Activated naive CD4-positive, alpha-beta T cell (primary cell): ENCODE measurements at places on chromosomes 1 and 21.

- DNase-seq = no peak
Measured at GRCh38 chr1:218971156-218971555, 202.5 kb upstream of the LYPLAL1 start.

DNA sequence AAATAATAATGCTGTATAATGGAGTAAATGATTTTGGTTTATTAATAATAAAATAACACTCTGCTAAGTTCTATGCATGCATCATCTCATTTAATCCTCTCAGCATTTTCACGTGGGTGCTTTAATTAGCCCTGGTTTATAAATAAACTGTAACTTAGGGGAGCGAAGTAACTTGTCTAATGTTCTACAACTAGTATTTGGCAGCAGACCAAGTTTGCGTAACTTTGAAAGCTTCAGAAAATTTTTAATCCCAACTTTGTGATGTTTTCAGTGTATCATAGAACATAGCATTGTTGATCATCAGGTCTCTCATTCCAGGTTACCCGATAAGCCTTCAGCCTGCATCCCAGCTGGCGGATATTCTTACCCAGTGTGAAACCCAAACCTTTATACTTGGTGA lies 322.4 kb upstream of the SGIP1 start:
- no peak for DNase-seq

DNA sequence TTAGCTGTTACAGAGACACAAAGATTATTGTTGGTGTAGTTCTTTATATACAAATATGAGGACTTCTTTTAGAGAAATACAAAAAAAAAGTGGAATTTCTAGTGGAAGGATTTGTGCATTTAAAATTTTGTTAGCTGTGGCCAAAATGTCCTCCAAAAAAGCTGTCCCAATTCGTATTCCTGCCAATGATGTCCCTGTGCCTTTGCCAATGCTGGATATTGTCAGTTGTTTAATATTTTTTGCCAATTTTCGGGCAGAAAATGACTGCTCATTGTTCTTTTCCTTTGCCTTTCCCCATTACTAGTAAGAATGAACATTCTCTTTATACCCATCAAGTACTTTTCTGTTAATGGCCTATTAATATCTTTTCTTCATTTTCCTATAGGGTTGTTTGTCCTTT lies 110.0 kb upstream of the HOOK1 start:
- no peak for DNase-seq

- no peak for DNase-seq
Measured at GRCh38 chr1:210125143-210125542, 107.5 kb upstream of the SERTAD4 start.

DNA sequence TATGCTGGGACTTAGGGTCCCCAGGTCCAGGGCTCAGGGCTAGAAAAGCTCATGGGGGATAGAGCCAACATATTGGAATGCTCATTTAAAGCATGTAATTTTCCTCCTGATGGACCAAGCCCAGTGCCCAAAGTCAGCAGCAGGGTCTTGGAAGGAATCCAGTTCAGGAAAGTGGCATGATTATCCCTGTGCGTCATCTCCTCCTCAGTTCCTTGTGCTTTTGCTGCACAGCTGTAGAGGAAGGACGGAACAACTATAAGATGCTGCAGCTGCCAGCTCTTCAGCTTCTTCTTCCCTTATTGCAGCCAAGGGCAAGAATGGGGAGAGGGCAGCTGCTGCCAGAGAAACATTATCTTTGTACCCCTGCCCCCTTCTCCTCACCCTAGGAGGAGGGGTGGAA lies 58.4 kb downstream of the OVGP1 start:
- no peak for DNase-seq

DNA sequence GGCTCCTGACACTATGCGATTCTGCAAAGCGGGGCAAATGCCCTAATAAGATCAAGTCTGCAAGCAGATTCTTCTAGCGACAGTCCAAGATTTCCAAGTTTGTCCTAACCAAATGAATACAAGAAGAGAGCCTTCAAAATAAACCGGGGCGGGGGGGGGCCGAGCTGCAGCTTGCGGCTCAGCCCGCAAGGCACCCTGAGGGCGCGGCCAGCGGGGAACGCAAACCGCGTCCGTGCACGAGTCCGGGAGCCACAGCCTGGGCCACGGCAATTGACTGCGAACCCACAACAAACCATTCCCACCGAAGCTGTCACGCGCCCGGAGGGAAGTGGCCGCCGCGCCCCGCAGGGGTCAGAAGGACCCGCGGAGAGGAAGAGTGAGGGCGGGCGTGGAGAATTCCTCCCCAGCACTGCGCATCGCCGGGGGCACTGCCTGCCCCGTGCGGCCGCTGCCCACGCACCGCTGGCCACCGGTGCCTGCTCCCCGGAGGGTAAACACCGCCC lies 687 bp downstream of the TGFBR3 start:
- DNase-seq = no peak

GRCh38 chr1:59061876-59062275 lies 235.0 kb upstream of the FGGY start:
- DNase-seq = no peak

GRCh38 chr1:234921266-234922062 lies 207.2 kb downstream of the TOMM20 start:
- DNase-seq = no peak

DNA sequence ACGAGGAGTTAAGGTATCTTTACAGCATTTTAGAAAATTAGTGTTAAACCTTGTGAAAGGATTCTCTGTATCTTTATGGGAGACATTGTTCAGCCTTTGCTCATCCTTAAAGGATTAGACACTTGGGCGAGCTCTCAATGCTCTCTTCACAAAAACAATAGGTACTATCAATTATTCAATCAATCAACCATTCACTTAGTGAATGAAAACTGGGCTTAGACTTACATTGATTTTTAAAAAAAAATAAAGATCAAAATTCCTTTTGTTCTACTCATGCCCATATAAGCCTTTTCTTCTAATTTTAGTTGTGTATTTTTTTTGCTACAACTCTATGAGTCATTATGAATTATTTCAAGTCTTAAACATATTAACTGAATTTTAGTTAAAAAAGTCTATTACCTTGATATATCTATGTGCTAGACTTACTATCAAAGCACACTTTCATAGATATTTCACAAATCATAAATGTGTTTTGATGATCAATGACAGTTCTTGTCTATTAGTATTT lies 181.2 kb downstream of the DPYD start:
- DNase-seq = no peak

- no peak for DNase-seq
Measured at GRCh38 chr1:223520200-223520599, 127.0 kb downstream of the CCDC185 start.

DNA sequence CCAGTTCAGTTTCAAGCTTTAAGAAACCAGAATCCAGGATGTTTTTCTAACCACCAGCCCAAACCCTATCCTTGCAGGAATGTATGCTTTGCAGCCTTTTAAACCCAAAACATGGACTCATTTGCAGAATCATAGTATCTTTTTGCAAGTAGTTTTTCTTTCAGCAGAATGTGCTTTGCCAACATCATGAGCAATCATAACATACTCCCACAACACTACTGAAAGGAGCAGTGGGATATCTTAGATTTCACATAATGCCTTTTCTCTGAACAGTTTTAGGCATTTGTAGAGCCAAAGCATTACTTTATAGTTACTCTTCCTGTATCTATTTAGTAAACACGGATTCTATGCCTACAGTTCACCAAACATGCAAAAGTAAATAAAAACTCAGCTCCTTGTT lies 10.0 kb upstream of the SH2D2A start:
- no peak for DNase-seq

DNA sequence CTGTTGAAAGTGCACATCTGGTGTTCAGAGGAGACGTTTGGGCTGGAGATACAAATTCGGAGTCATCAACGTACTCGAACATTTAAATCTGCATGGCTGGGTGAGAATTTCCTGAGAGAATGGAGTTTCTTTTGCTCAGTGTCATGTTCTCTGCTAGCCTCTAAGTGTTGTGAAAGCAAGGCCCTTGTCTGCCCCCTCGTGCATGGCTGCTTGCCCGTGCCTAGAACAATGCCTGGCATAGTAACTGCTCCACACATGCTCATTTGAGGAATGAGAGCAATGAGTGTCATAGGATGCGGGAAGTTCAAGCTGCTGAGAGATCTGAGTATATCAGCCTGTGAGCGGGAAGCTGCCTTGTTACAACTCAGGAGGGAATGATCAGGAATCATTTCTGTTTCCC lies 171.1 kb upstream of the CSF3R start:
- DNase-seq = no peak

- DNase-seq = no peak
Measured at GRCh38 chr1:65722461-65722860, 70.2 kb upstream of the PDE4B start.

- DNase-seq = no peak
Measured at GRCh38 chr1:38690790-38691449, 168.7 kb downstream of the RRAGC start.

- DNase-seq = no peak
Measured at GRCh38 chr1:200627575-200628222, 7.1 kb upstream of the KIF14 start.

GRCh38 chr1:156727492-156727891 lies 777 bp upstream of the METTL25B start:
- no peak for DNase-seq

DNA sequence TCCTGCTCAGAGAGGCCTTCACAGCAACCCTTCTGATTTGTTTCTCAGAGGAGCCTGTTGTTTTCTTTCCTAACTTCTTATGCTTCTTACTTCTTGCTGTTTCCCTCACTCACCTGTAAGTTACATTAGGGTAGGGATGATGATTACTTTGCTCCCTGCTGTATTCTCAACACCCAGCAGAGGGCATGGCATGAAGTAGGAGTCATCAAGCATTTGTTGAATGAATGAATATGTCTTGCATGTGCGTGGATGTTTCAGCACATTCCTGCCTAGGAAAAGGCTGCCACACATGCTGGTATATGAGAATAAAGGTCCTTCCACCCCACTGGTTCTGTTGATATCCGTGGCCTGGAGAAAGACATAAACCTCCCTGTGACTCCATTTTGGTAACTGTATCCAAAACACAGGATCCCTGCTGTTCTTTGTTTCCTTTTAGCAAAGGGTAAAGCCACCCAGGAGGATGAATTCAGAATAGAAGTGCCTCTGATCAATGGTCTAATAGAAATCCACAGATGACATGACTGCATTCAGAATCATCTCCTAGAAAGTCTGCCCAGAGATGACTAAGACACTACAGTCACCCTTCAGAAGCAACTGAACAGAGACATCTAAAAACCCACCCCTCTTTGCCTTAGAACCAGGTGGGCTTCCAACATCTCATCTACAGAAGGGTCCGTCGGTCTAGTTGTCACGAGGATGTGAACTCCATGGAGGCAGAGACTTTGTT lies 168.8 kb downstream of the ZSCAN20 start:
- no peak for DNase-seq

DNA sequence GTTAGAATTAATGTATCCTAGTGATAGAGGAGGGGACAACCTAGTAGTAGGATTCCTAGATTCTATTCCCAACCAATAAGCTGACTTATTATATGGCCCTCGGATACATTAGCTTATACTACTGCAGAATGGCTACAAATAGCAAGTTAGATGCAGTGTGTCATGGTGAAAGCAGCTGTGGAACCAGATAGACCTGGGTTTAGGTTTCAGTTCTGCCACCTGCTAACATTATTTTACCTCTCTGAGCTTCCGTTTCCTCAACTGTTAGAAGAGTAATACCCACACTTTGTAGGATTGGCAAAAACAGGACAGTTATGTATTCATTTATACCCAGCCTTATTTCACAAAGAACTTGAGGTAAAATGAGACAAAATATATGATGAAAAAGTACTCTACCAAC lies 21.6 kb upstream of the MAGOH start:
- DNase-seq = no peak

GRCh38 chr1:10659646-10660540 lies 136.6 kb downstream of the CASZ1 start:
- no peak for DNase-seq

- no peak for DNase-seq
Measured at GRCh38 chr1:34162852-34163766, 1.9 kb downstream of the CSMD2 start.

- DNase-seq = no peak
Measured at GRCh38 chr1:245182028-245182427, 27.2 kb downstream of the KIF26B start.

DNA sequence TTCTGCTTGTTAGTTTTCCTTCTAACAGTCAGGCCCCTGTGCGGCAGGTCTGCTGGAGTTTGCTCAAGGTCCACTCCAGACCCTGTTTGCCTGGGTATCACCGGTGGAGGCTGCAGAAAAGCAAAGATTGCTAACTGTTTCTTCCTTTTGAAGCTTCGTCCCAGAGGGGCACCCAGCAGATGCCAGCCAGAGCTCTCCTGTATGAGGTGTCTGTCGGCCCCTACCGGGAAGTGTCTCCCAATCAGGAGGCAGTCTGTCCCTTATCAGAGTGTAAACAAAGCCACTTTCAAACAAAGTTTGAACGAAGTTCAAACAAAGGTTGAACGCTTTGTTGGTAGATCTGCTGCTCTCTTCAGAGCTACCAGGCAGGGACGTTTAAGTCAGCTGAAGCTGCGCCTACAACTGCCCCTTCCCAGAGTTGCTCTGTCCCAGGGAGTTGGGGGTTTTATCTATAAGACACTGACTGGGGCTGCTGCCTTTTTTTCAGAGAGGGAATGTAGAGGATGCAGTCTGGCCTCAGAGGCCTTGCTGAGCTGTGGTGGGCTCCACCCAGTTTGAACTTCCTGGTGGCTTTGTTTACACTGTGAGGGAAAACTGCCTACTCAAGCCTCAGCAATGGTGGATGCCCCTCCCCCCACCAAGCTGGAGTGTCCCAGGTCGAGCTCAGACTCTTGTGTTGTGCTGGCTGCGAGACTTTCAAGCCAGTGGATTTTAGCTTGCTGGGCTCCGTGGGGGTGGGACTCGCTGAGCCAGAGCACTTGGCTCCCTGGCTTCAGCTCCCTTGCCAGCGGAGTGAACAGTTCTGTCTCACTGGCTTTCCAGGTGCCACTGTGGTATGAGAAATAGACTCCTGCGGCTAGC lies 401.8 kb downstream of the SRGAP2C start:
- DNase-seq = no peak

GRCh38 chr1:39729030-39729429 lies 9.7 kb upstream of the PPIE start:
- DNase-seq = no peak

DNA sequence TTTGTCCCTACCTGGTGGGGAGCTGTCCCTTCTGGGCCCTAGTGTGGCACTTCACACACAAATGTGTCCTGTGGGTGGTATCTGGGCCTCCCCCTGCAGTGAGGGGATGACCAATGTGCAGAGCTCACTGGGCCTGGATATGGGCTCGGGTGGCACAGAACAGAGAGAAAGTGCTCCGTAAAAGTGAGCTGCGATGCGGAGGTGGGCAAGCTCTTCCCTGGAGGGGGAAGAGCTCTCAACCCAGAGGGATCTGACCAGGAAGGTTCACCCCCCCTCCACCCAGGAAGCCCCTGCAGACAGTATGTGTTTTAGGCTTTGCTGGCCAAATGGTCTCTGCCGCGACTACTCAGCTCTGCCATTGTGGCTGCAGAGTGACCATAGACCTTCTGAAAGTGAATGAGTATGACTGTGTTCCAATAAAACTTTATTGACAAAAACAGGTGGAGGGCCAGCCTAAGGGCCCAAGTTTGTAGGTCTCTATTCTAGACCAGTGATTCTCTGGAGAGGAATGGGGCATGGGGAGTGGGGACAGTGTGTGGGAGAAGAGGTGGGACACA lies 8.6 kb upstream of the ITGB2 start:
- no peak for DNase-seq
